Retinal pigment epithelial cell (primary cell): ENCODE measurements at places on chromosomes 3 and 15.

- no peak for DNase-seq
Measured at GRCh38 chr3:150942221-150942620, 30.3 kb downstream of the CLRN1 start.

DNA sequence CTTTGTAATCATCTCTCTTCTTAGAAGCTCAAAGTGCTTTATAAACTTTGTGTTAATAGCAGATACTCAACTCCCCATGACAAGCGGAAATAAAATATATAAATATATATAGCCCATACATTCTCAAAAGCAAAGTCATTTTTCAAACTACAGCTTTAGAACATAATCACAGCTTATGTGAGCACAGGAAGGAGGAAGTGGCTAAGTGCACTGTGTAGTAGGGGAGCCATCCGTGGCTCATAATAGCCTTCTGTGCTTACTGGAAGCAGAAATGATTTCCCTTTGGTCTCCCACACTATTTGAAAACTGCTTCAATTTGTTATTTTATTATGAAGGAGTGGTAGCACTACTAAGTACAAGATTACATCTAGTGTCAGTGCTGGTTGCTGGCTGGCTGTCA is 151.4 kb upstream of the ARL6 start:
- DNase-seq, result no peak

- DNase-seq, result no peak
Measured at GRCh38 chr3:175073219-175073905, 214.2 kb downstream of the NAALADL2 start.

- DNase-seq, result no peak
Measured at GRCh38 chr15:25329696-25330095, 109.1 kb downstream of the UBE3A start.

DNA sequence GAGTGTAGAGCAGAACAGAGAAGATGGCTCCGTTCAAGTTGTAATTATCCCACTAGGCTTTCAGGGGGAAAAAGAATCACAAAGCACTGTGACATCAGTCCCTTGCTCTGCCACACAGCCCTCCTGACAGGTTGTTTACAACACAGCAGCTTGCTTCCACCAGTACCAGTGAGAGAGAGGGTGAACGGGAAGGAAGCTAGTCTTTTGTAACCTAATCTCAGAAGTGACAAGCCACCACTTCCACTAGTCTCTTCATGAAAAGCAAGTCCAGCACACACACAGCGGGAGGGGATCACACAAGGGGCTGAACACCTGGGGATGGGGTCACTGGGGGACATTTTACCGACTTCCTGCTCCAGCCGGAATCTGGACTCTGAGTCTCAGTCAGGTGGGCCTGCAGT is 86.3 kb downstream of the FAM81A start:
- DNase-seq, result no peak

GRCh38 chr15:80507131-80507530 is 102.9 kb downstream of the ARNT2 start:
- no peak for DNase-seq

DNA sequence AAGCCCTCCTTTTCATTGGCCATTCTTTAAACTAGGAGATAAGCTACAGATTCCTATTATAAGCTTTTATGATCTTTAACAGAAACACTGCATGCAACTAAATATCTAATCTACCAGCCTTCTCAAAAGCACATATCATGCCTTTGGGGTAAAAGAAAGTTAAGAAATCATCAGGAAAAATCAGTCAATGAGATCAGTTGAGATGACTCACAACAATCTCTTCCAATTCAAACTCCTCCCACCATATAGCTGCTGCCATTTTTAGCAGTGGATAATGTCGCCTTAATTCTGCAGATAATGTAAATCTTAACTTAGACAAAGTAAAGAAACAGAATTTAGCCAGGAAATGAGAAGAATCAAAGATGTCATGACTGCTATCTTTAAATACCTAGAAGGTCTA is 135.2 kb upstream of the BCL6 start:
- no peak for DNase-seq
